NCI-H1092 treated with DMSO at 0.1 percent for 48 hours (cell line): ENCODE measurements at places on chromosomes 5 and 9.

- DNase-seq = peak; percentile 79
Observed at GRCh38 chr9:91060520-91061343, 259.1 kb downstream of the SYK start.

DNA sequence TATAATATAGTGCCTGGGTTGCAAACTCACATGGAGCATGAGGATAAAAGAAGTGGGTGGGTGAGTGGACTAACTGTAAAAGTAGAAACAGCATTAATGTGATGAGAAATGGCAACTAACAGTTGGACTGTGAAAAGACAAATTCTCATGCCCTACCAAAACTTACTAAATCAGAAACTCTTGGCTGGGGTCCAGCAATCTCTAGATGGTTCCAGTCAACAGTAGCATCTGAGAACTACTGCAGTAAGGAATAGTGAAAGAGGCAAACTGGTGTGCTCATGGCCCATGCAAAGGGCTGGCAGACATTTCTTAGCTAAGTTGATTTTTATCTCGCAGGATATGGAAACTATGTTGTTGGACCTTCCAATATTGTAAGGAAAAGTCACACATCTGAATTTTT lies 150.3 kb downstream of the PIK3R1 start:
- no peak for DNase-seq

DNA sequence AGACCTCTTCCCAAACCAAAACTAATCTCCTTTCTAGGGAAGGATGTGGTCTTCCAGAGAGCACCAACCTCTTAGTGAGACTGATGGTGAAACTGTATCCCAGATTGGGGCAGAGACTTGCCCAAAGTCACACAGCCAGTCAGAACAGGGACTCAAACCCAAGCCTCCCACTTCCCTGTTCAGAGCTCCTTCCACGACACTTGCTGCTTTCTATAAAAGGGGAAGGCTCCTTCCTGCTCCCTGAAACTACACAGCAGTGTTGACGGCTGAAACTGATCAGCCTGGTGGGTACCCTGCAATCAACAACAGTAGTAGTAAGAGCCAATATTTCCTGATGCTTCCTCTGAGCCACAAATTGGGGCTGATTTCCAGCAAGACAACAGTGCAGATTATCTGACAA lies 1.5 kb downstream of the TOR2A start:
- DNase-seq = no peak

DNA sequence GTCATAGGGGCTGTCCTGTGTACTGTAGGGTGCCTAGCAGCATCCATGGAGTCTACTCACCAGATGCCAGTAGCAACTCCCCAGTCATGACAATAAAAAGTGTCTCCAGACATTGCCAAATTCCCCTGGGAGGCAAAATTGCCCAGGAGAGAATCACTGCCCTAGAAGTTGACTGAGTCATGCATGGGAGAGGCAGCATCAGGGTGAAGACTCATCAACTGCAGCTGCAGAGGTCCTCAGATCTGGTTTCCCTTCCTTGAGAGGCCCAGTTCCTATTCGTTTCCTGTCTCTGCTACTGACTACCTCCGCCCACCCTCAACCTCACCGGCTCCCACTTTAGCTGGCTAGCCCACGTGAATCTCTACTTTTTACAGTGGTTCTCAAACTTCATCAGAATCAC lies 88.6 kb upstream of the AGXT2 start:
- no peak for DNase-seq

DNA sequence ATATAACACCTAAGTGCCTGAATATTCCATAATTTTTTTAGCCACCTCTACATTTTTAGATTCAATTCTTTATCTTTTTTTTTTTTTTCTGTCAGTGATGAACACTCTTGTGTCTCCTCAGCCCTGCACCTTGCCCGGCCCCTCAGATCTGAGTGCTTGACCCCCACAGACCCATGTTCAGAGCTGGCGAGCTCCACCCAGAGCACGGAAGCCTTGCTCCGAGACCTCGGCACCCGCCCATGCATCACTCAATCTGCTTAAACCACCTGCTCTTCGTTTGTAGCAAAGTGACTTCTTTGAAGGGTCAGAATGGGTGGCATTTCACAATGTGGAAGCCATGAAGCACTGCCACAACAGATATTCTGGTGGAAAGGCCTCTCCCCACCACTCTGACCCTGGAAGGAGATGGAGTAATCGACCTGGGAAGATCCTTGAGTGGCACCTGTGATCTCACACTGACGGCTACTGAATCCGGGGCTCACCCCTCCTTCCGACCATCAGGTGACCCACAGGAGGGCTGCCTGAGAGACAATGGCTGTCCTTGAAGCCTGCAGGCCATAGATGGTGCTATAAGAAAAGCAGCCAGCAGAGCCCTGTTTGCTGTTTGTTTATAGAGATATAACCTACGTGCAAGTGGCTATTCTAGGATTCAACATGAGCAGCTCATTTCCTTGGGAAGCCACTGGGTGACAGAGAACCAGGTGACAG lies 261.1 kb upstream of the IRX4 start:
- DNase-seq = no peak

- DNase-seq = peak; percentile 24
Observed at GRCh38 chr9:96048104-96048955, 172.8 kb downstream of the ERCC6L2 start.

- DNase-seq = no peak
Observed at GRCh38 chr9:116662646-116663310, 24.3 kb upstream of the TRIM32 start.

DNA sequence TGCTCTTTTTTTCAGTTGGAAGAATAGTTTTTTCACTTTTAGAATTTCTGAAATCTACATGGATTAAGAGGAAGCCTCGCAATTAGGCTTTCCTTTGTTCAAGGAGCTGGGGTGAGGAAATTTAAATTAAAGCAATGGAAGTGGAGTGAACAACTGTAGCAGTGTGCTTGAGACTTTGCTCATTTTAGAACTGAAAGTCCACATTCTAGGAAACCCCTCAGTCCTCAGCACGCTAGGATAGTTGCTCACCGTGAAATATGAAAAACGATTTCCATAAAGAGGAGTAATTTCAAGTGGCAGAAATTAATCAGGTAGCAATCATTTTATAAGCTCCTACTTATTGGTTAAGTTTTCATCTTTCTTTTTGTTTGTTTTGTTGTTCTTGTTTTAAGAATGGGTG lies 243.0 kb upstream of the ITGA1 start:
- no peak for DNase-seq

DNA sequence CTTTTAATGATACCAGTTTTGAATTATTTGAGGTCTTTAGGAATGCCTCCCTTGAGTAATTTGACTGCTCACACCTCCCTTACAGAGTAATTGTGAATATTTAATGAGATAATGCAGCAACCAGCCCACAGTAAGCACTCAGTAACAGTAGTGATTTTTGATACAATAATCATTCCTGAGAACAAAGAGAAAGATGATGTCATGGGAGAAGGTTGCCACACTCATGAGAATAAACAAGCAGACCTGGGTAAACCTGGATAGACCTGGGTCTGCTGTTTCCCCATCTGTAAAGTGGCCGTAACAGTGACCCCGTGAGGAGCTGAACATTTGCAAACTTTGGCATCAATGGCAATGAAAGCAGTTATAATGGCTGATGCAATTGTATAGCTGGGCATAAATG lies 4.2 kb downstream of the C1QTNF2 start:
- DNase-seq = no peak

DNA sequence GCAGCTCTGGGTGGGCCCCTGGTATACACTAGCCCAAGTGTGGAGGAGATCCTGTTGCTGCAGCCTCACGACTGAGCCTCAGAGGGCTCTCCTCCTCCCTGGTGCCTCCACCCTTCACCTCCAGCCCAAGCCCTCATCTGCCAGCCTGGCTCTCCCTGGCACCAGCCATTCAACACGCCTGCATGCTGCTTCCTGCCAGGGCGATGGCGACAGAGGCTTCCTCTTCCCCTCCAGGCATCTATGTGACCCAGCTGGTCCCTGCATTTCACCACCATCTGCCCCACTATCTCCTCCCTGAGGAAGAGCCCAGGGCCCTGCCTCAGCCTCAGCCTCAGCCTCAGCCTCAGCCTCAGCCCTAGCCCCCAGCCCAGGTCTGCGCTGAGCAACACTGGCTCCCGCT lies 54.8 kb upstream of the ANGPTL2 start:
- DNase-seq = no peak

- peak; percentile 57 for DNase-seq
Observed at GRCh38 chr9:20620650-20621470, 1.4 kb downstream of the MLLT3 start.

DNA sequence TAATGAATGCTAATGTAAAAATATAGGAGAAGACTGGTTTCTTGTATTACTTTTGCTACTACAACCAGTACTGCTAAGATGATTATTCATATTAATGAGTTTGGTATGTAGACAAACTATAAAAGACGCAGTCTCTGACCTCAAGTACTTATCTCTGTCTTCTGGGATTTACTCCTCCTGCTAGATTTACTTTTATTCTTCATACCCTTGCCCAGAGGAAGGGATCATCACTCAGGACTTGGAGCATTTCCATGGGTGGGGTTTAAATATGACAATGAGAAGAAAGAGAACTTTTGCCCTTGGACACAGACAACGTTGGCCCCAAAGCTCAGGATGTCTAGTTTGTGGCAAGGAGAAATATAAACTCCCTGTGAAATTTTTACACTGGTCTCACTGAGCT lies 126.1 kb downstream of the BNC2 start:
- no peak for DNase-seq

- DNase-seq = peak; percentile 10
Observed at GRCh38 chr5:131634666-131634995, 398 bp downstream of the RAPGEF6 start.

DNA sequence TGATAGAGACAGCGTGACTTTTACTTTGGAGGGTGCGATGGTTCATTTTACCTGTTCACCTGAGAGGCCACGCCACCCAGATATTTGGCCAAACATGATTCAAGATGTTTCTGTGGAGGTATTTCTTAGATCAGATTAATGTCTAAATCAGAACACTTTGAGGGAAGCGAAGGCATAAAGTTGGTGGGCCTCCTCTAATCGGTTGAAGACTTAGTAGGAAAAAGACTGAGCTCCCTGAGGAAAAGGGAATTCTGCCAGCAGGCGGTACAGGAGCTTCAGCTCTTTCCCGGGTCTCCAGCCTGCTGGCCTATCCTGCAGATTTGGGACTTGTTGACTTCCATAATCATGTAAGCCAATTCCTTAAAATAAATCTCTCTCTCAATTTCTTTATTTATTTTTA lies 7.0 kb upstream of the LAMC3 start:
- no peak for DNase-seq

DNA sequence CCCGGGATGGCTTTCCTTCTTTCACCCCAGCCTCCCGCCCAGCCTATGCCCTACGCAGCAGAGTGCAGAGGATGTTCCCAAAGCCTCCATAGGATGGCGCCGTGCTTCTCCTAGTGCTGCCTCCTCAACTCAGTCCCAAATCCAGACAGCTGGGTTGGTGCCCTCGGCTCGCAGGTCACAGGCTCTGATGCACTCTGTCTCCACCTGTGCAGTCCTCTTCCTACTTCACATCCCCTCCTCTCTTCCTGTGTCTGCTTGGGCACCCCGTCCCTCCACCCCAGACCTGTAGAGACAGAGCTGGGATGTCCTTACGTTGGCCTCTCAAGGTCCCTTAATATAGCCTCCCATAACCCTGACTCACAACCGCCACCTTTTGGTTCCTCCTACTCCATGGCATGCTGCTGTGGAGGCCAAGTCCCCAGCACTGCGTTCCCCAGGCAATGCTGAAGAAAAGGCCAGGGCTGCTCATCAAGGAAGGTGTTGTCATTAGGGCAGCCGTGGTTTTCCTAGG lies 314.4 kb downstream of the GADD45G start:
- peak; percentile 47 for DNase-seq

GRCh38 chr5:135707302-135707701 lies 127.2 kb upstream of the SLC25A48 start:
- no peak for DNase-seq

- DNase-seq = peak; percentile 10
Observed at GRCh38 chr9:100355561-100355960, 2.8 kb upstream of the TEX10 start.

DNA sequence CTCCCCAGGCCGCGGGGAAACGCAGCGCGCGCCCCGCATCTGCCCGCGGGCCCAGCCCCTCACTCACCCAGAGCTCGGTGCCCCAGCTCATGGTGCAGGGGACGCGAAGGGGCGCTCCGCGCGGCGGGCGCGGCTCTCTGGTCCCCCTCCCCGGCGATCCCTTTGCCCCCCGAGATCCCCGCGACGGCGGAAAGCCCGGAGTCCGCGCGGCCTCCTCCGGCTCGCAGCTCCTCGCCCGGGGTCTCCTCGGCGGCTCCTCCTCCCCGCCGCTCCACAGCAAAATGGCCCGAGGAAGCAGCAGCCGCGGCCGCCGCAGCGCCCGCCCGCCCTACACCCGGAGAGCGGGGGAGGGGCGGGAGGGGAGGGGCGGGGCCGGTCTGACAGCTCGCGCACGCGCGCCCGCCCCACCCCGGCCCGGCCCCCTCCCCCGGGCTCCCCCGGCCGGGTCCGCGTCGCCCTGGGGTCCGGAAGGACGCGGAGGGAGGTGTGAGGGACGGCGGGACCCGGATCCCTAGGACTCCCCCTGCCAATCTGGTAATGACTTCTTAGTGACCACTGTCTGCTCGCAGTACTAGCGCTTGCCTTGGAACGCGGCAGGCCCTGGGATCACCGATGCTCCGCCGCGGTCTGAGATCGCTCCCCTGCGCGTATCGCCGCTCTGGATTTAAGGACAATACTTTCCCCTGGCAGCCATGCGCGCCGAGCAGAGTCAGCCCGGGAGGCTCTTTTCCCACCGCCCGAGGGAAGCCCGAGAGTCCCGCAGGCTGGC lies at the start of gene FNBP1:
FNBP1 (minus strand) TSS at position 305 of the 769 bp plus-strand sequence; CDS start at position 91, 214 bp downstream.
- DNase-seq = peak; percentile 80

DNA sequence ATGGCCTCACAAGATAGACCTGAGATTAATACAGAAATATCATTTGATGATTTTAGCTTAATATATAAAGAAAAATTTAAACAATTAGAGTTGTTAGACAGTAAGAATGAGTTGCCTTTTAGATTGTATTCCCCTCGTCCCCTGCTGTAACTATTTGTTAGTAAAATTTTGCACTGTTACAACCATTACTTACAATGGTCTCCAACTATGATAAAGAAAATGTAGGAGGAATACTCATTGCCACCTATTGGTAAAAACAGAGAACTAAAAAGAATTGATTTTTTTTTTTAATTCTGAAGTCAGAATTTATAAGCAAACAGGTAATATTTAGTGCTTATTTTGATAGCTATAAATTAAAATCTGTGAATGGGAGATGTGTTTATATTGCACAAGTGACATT lies 937.6 kb downstream of the TLE4 start:
- no peak for DNase-seq
